ENCODE measurements at places on chromosomes 3 and 15.
A peak's percentile ranks its signal among the peaks of the same experiment; 100 is the strongest.

DNA sequence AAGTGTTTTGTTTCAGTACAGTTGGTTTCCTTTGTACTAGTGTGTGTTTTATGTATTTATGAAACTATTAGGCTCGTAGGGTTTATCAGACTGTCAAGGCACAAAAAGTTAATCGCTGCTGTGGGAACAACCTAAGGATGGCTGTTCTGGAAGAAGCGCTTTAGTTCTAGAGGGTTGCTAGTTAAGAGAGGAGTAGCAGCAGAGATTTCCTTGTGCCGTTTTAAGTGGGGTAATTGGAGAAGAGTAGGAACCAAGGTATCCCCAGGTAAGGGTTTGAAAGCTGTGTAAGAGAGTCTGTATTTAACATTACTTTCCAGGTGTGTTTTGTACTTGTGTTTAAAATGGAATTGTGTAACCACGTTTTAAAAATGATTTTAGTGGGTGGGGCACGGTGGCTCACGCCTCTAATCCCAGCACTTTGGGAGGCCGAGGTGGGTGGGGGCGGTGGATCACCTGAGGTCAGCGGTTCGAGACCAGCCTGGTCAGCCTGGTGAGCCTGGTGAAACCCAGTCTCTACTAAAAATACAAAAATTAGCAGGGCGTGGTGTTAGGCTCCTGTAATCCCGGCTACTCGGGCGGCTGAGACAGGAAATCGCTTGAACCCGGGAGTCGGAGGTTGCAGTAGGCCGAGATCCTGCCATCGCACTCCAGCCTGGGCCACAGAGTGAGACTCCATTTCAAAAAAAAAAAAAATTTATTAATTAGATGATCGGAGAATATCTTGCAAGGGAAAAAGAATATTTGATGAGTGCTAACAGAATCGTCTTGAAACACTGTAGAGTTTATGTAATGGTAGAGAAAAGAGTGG is 2.6 kb downstream of the MORF4L1 start:
- no peak for DNase-seq

- no peak for DNase-seq
Observed at GRCh38 chr15:33021806-33022389, 172.6 kb downstream of the FMN1 start.

- peak; percentile 29 for DNase-seq
Observed at GRCh38 chr15:95025924-95026728, 794.8 kb downstream of the MCTP2 start.

DNA sequence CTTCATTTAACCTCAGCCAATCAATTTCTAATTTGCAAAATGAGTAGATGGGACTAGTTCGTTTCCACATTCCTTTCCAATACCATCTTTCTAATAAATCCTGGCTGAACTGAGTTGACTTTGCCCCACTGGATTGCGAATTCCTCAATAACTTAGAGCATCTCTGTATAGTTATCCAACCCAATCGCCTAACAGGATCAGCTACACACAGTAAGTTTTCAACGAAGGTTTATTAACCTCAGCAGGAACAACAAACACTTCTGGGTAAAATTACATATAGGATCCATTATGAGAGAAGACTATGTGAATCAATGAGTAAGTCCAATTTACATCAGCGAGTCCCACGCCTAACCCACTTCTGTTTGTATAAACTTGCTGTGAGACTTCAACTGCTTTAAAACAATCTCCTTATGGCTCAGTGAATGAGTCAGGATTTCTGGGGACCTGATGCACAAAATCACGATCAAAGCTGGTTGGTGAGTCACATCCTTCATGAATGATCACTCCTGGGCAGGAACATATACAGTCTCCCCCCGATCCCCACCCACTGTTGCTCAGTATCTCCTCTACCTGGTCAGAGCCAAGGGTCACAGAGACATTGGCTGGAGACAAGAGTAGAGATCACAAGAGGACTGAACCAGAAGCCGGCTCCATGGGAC is 142.8 kb downstream of the EDEM1 start:
- no peak for DNase-seq

DNA sequence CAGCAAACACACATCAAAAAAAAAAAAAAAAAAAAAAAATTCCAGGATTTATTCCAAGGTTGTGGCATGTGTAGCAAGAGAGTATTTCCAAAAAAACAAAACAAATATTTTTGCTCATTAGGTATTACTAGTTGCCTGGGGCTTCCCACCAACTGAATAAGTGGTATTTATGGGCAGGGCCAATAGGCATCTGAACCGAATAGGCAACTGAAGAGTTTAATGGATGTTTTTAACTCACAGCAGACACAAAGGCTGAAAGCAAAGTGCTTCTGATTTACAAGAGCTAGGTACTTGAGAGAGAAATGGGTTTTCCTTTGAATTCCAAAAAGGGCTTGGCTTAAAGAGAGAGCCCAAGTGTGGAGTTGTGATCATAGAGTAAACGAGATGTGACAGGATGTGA is 21.4 kb downstream of the EIF4E3 start:
- no peak for DNase-seq

DNA sequence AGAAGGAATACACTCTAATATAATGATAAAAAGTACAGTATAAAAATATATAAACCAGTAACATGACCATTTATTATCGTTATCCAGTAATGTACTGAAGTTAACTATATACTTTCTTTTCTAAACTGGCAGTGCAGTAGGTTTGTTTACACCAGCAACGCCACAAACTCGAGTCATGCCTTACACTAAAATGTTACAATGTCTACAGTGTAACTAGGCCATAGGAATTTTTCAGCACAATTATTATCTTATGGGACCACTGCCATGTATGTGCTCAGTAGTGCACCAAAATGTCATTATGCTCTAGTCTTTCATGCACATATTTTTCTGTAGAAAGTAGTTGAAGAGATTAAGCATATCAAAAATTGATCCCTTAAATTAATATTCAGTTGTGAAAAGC is 609.8 kb upstream of the BCHE start:
- no peak for DNase-seq

- no peak for DNase-seq
Observed at GRCh38 chr3:36973139-36973538, 19.8 kb downstream of the EPM2AIP1 start.

Data from left ventricle myocardium inferior (tissue), 1 donor.